Activated CD4-positive, alpha-beta T cell treated with anti-CD3 and anti-CD28 coated beads, Interleukin-2, amount 10 ng/mL, durations not matched to agents 7 days and 5 days (primary cell): ENCODE measurements at places on chromosomes 16 and 17. TPM values are rescaled to one million over a fixed set of nuclear protein-coding genes. Genes with fewer than 3 reads are reported as not detected.

Gene WFIKKN2
- not detected for total RNA-seq

Gene PRR35
- total RNA-seq, result not detected

Gene RAP1GAP2
- 27.8 TPM for total RNA-seq

Gene RAB11FIP4
- total RNA-seq, result 35.5 TPM

Gene EVPL
- 0.05 TPM for total RNA-seq

Gene RAB26
- 0.42 TPM for total RNA-seq

Gene CA7
- not detected for total RNA-seq

Gene MARCHF10
- not detected for total RNA-seq

Gene ACBD4
- 18.4 TPM for total RNA-seq

Gene ABCA3
- 6.0 TPM for total RNA-seq

Gene PLLP
- 0.55 TPM for total RNA-seq

Gene HOXB7
- total RNA-seq, result 0.30 TPM

Gene CDC6
- 81.1 TPM for total RNA-seq

Gene NPIPA2
- total RNA-seq, result 3.2 TPM

Gene KRTAP2-1
- total RNA-seq, result not detected

Gene TPSB2
- total RNA-seq, result not detected

Gene PRSS33
- not detected for total RNA-seq

Gene CIBAR2
- not detected for total RNA-seq

Gene MPP2
- 0.69 TPM for total RNA-seq

Gene SPECC1
- total RNA-seq, result 4.9 TPM

Gene TP53TG3
- 0.37 TPM for total RNA-seq

Gene ZNF629
- 1.4 TPM for total RNA-seq

Gene TNS4
- 3.7 TPM for total RNA-seq

Gene CCL11
- not detected for total RNA-seq

Gene CCDC154
- 2.7 TPM for total RNA-seq

Gene KRT40
- total RNA-seq, result not detected

Gene NOS2
- not detected for total RNA-seq

Gene TMEM88
- 0.55 TPM for total RNA-seq

Gene TCF25
- 148 TPM for total RNA-seq

Gene CRK
- 18.4 TPM for total RNA-seq

Gene MEIOC
- total RNA-seq, result 0.46 TPM

Gene CDT1
- 119 TPM for total RNA-seq

Gene IL17C
- total RNA-seq, result not detected

Gene TUBG2
- total RNA-seq, result 7.2 TPM

Gene SLFN12L
- 102 TPM for total RNA-seq

Gene CDH13
- not detected for total RNA-seq

Gene CNTNAP4
- not detected for total RNA-seq

Gene TMC8
- 364 TPM for total RNA-seq

Gene CFAP119
- 3.0 TPM for total RNA-seq

Gene CCL1
- 0.87 TPM for total RNA-seq

Gene KRTAP1-1
- not detected for total RNA-seq

Gene KRT27
- total RNA-seq, result not detected

Gene SPATA33
- 14.5 TPM for total RNA-seq

Gene EFNB3
- not detected for total RNA-seq

Gene TNFSF13
- total RNA-seq, result 3.8 TPM

Gene TBC1D3L
- not detected for total RNA-seq

Gene CLN3
- total RNA-seq, result 58.4 TPM

Gene NAGPA
- total RNA-seq, result 16.8 TPM

Gene TBC1D3I
- 0.72 TPM for total RNA-seq

Gene CALB2
- not detected for total RNA-seq
